ENCODE measurements at places on chromosomes 1 and 21.

- no peak for DNase-seq
Observed at GRCh38 chr21:36160850-36161178, 4.2 kb downstream of the DOP1B start.

DNA sequence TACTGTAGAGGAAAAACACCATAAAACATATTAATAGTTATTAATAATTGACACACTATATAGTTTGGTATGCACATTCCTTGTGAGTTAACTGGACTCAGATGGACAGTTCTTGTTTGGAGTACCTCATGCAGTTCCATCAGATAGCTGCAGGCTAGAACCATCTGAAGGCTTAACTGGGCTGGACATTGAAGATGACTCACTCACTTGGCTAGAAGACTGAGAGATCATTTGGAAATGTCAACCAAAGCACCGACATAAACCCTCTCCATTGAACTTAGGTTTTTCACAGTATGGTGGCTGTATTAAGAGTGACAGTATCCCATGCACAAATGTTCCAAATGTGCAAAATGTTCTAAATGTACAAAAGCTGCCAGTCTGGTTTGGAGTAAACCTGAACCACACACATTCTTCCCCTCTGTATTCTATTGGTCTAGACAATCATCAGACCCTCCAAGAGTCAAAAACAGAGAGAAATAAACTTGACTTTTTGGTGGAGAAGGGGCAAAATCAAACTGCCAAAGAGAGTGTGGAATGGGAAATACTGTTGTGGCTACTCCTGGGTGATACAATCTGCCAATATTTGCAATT lies 708.4 kb downstream of the KCNT2 start:
- DNase-seq = no peak

DNA sequence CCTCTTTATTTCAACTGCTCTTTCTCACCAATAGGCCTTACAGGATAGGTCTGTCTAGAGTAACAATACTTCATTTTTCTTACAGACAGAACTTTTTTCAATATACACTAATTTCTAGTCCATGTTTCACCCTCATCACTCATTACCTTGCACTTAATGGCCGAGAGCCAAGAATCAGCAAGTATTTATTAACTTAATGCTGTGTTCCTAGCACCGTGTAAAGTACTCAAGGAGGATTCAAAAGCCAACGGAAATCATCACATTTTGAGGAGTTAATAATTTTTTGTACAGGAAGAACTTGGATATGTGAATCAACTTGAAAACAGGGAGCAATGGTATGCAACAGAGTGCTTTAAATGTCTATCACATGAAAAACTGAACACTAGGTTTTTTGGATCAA lies 102.0 kb downstream of the PTPN14 start:
- no peak for DNase-seq

GRCh38 chr1:170959385-170959784 lies 24.1 kb downstream of the MROH9 start:
- no peak for DNase-seq

DNA sequence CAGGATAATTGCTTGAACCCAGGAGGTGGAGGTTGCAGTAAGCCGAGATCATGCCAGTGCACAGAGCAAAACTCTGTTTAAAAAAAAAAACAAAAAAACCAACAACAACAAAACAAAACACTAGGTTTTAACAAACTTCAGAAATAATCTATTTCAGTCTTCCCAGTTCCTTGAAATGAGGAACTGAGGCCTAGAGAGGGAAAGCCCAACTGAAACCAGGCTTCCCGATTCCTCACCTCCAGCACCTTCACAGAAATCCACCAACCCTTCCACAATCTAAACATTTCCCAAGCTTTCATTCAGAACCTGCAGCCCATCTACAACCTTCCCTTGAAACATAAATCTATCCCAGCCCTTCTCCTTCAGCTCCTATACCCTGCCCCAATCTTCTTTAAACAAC lies 612 bp upstream of the CD52 start:
- DNase-seq = no peak

DNA sequence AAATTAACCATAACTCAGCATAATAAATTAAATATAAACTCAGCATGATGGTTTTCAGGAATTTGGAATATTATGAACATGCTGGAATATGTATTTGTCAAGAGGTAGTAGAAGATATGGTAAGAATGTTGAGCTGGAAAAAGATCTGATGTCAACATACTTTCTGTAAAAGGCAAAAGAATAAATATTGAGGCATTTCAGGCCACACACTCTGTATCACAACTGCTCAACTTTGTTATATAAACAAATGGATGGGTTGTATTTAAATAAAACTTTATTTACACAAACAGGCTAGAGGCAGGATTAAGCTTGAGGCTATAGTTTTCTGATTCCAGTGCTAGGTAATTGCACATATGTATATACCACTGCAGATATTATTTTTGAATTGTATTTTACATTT lies 1409.4 kb downstream of the MRPL39 start:
- DNase-seq = no peak

DNA sequence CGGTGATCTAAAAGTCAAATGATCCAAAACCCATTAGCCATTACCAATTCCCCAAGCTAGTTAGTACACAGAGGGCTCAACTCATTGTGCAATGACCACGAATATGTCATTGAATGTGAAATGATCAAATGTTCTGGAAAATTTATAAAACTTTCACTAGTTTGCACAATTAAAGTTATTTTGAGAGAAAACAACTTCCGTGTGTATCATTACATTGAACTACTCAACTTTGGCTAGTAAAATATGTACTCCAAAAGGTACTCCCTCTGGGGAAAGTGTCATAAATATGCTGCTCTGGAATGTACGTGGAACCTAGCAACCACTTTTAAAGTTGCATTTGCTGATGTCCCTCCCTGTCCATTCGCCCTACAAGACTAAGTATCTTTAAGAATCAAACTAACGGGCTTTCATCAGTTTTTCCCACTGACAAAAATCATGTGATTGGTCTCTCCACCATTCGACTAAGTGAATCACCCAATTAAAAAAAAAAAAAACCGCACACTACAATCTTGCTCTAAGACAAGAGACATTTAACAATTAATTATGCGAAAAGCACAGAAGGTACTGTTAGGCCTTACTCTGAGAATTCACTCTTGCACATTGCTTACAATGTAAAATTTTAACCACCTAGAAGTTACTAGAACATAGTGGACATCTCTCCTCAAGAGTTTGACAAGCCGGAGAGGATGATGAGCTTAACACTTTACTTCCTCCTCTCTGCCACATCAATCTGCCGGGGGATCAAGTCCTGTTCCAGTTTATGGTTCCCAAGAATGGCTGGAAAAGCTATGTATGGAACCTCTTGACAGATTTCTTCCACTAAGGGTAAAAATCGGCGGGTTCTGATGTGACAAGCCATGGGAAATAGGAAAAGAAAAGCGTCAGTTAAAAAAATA lies 1.2 kb downstream of the ACBD3 start:
- no peak for DNase-seq

DNA sequence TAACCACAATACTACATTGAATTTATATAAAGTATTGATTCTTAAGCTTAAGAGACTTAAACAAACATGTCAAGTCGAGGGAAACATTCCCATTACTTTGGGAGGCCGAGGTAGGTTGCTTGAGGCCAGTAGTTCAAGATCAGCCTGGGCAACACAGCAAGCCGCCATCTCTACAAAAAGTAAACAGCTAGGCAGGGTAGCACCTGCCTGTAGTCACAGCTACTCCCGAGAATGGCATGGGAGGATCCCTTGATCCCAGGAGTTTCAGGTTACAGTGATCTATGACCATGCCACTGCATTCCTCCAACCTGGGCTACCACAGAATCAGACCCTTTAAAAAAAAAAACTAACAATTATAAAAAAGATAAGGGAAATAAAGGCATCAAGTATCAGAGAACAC lies 50.4 kb downstream of the EIF4G3 start:
- no peak for DNase-seq

GRCh38 chr1:203720242-203720641 lies 44.7 kb upstream of the LAX1 start:
- no peak for DNase-seq

GRCh38 chr1:79969886-79970285 lies 963.4 kb upstream of the ADGRL4 start:
- DNase-seq = no peak

- no peak for DNase-seq
Observed at GRCh38 chr1:206678490-206678889, 6.2 kb upstream of the MAPKAPK2 start.

DNA sequence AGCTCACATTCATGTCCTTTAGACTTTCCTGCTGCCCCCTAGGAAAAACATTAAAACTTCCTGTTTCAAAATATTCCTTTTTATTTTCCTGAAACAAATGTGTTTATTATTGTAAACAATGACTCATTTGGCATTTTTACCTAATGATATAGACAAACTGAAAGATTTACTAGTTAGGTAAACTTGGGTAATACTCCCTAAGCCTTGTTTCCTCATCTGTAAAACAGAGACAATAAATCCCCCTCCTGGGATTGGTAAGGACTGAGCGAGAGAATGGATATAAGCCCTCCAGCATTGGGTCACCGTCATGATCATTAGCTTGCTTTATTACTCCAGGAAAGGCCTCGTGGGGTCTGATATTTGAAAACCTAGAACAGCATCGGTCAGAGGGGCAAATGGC lies 59.8 kb downstream of the LPAR3 start:
- no peak for DNase-seq

GRCh38 chr1:203151362-203152157 lies 24.0 kb downstream of the ADORA1 start:
- no peak for DNase-seq

DNA sequence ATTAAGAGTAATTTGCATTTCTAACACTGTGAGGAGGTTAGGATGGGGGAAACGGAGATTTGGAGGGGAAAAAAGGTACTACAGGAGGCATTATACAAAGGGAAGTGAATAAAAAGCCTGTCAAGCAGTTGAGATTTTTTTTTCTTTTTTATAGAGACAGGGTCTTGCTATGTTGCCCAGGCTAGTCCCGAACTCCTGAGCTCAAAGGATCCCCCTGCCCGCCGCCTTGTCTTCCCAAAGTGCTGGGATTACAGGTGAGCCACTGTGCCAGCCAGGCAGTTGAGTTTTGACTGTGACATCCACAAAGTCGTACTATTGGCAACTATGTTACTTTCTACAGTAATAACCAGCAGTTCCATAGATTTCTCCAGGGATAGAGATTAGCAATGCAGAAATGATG lies 2.6 kb downstream of the CLCC1 start:
- no peak for DNase-seq

DNA sequence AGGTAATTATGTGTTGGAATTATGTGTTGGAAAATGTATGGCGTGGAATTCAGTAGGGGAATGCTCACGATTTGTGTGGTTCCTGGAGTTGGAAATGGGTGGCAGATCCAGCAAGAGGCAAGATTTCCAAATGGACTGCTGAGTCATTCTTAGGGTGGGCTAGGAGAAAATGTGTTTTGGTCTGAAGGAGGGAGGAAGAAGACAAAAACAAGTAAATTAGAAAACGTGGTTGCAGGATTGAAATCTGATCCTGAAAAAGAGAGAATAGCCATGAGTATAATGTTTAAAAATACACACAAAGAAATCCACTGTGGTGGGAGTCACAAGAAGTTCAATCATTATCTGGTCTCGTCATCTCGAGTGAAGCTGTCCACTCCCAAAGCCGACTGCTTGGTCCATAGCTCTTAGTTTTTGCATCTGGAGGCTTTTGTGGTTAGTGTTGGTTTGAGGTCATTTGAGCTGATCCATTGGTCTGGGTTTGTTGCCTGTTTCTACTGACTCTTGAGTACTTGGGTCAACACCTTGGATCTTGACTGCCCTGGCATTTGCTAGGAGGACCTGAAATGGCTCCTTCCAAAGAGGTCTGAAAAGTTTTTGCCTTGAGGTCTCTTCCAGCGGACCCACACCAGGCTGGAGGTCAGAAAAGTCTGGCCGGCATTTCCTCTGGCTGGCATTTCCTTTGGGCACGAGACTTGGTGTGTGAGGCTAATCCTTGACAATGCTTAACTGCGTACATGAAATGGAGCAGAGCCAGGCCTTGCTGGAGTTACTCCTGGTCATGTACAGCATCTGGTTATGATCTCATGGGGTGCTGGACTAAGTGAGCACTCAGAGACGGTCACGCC lies 9.2 kb downstream of the MX2 start:
- no peak for DNase-seq

DNA sequence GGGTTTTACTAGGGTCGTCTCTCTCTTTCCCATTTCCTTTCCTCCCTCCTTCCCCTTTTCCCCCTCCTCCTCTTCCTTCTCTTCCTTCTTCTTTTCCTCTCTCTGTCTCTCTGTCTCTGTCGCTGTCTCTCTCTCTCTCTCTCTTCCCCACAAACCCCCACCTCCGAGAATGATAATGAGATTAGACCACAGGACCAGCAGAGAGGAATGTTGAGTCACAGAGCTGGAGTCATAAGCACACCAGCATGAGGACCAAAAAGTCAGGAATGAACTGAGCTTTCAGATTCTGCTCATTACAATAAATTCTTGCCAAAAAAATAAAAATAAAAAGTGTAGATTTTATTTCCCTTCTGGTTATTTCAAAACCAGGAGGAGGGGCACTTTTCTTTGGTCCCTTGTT lies 377.4 kb downstream of the LTN1 start:
- DNase-seq = no peak

DNA sequence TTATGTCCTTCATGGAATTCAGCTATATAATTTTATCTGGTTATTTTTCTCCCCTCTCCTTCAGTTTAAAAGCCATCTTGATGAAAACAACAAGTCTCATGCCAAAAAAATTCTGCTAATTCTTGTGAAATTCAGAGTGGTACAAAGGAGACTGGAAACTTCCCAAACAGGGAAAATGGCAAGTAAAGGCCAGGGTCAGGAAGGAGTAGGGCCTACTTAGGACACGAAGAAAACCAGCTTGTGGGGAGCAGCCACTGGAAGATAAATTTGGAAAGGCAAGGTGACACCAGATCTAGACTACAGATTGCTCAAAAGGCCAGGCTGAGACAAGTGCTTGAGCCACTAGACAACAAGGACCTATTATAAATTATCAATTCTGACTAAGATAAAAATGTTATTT lies 6.4 kb downstream of the TSTD1 start:
- no peak for DNase-seq

DNA sequence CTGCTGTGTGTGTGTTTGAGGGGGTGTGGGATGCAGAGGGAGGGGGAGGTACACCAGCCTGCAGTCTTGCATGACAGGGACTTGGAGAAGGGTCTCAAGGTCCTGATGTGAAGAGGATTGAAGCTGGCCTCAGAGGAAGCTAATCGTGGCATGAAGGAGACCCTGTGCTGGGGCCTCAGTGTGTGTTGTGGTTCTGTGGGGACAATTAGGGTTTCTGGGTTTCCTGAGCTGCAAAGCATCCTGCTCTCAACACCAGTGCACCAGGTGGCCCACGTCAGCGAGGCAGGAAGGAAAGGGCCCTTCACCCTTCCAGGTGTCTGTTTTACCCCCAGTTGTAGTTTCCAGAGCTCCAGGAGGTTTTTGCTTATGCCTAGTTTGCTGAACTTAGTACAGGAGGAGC lies 52.8 kb downstream of the TENT5C start:
- DNase-seq = peak; percentile 28

GRCh38 chr1:35120458-35121133 lies 41.4 kb downstream of the ZMYM1 start:
- DNase-seq = no peak

DNA sequence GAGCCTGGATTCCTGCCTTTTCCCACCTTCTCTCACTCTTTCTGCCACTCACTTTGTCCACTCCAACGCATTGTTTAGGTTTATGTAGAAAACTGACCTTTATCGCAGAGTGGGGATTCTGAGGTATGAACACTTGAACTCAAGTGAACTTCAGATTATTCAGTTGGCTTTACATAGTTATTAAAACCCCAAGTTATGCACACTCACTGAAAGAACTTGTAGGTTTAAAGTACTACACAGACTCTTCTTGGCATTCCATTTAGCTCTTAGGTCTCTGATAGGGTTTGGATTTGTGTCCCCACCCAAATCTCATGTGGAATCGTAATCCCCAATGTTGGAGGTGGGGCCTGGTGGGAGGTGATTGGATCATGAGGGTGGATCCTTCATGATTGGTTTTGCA lies 39.9 kb downstream of the RTCA start:
- DNase-seq = no peak
